ENCODE measurements at places on chromosomes 5 and 9.

GRCh38 chr5:19988457-19988856 is 457 bp upstream of the CDH18 start:
- DNase-seq, result no peak

- no peak for DNase-seq
Observed at GRCh38 chr9:84297162-84297821, 43.3 kb downstream of the SLC28A3 start.

GRCh38 chr5:91699429-91699828 is 316.3 kb upstream of the ARRDC3 start:
- DNase-seq, result no peak

DNA sequence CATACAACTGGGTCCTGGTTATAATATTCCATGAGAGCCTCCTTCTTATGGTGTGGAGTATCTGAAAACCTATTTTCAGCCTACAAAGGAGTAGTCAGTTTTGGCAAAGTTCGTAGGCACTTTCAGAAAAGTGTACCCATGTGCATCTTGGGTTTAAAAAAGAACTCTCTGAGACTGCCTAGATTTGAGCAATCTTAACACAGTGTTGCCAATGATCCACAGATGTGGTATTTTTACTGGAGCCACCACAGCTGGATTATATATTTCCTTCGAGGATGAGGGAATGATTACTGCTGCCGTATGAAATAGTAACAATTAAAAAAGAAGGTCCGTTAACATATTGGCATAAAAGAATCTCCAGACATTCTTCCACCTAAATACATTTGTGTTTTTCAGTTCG is 1.1 kb downstream of the PALM2AKAP2 start:
- no peak for DNase-seq

DNA sequence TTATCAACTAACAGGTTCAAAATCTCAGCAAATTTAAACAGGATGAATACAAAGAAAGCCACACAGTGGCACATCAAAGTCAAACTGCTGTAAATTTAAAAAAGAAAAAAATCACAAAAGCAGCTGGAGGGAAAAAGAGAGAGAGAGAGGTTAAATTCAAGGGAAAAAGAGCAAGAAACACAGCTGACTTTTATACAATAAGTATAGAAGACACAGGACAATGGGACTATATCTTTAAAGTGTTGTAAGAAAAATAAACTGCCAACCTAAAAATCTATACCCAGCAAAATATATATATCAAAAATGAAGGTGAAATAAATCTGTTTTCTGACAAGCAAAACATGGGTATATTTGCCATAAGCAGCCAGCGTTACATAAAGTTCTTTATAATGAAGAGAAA is 261.5 kb downstream of the TLE1 start:
- DNase-seq, result no peak

Data from activated naive CD4-positive, alpha-beta T cell (primary cell).